ENCODE measurements at places on chromosomes 7 and 10. TPM values are rescaled to one million over a fixed set of nuclear protein-coding genes. Genes with fewer than 3 reads are reported as not detected.
A peak's percentile ranks its signal among the peaks of the same experiment; 100 is the strongest.

DNA sequence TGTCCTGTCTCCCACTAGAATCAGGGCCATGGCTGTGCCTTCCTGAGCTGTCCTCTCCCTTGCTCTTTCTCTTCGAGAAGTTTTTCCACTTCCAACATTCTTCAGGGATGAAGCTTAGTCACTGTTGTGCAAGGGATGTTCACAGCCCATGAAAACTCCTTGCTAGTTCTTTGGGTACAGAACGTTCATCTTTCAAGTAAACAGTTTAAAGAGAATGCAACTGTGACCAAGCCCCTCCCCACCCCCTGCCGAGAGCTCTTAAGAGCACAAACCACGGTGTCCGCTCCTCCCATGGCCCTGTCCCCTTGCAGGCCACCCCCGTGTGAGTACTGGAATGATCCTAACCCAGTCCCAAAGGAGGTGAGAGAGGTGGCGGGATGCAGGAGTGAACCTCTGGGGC is 161.1 kb upstream of the RHEB start:
- no peak for DNase-seq

DNA sequence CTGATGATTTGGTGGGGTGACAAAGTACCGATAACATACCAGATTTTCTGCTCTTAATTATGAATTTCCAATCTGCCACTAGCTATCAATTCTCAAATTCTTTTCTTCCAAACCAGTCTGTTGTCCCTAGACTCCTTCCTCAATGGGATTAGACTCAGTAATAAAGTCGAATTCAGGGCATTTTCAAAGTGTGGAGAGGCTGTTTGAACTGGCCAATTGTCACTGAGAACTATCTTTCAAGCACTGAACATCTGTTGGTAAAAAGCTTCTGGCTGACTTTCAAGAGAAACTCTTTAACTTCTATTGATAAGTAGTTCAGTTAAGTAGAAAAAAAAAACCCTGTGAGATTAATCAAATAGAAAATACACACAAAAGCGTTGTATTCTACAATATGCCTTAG is 108.9 kb downstream of the SAMD9 start:
- DNase-seq, result no peak

DNA sequence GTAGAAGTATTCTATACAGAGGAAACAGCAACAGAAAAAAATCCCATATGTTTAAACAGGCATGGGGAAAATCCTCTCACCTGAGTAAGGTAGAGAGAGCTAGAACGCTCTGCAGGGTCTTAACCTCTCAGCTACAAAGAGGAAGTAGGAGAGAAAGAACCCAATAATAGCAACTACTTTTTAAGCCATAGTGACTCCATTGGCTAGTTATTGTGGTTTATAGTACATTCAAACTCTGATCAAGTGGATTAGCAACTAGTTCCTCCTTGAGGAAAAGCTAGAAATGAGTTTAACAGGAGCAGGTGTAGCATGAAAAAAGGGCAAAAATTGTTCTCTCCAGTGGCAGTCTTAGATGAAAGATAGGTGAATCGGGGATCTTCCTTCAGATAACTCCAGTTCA is 89.7 kb downstream of the HGF start:
- no peak for DNase-seq

- DNase-seq, result peak; percentile 72
Observed at GRCh38 chr7:149090397-149091195, at the start of gene ZNF786. TSS of gene ZNF786 (minus strand) at chr7:149090718. CDS start at chr7:149090640, 78 bp downstream.

GRCh38 chr7:115133248-115133647 is 211.4 kb downstream of the MDFIC start:
- no peak for DNase-seq

DNA sequence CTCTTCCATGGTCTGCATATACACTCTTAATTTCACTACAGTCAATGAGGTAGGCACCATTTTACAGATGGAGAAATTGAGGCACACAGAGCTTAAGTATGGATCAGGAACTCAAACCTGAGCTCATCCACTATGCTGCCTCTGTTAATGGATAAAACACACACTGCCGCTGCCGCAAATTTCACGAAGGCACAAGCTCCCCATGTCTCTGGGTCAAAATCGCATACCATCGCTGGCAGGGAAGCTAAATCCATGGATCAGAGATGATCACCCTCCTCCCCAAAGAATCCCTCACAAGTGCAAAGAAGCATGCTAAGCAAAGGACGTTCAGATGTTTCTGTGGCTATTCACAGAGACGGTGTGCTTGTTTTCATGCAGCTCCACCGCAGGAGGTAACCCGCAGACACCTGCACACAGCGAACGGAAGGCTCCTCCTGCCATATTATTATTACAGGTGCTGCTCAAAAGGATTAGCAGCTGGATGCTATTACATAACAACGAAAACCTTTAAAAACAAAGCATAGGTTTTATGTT is 109.3 kb downstream of the UBE2H start:
- DNase-seq, result no peak

- no peak for DNase-seq
Observed at GRCh38 chr7:90727412-90727811, 131.3 kb downstream of the CDK14 start.

DNA sequence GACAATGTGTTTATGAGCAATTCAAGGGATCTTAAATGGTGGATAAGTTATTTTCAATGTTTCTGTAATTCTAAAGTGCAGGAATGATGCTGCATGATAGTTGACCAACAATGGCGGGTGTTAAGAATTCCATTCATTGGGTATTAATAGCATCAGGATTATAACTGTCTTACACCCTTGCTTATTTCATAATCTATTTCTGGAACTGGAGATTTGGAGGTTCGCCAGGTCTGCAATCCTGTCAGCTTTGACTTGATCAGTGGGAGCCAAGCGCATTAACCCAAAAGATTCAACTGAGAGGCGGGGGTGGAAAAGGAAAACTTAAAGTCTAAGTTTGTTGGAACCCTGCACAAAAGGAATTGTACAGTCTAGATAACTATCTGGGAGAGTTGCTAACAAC is 114.9 kb upstream of the ZEB1 start:
- peak; percentile 26 for DNase-seq

DNA sequence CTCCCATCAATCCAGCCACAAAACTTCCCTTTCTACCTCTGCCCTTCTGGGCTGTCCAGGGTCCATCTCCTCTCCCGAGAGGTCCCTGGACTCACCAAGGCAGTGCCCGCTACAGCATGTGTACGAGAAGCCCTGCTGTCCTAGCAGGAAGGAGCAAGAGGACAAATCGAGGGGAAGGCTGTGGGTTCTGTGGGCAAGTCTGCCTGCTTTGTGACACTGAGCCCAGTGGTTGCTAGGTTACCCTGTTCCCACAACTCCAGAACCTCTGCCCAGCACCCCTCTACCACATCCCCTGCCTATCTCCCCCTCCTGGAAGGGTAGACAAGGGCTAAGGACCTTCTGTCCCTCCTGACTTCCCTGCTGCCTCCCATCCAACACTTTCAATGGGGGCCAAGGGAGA is at the start of gene TBATA:
Gene TBATA, minus strand, starts transcription at position 188 of the 400 bp plus-strand sequence. CDS start 1,998 bp downstream, outside the sequence.
- DNase-seq, result no peak

DNA sequence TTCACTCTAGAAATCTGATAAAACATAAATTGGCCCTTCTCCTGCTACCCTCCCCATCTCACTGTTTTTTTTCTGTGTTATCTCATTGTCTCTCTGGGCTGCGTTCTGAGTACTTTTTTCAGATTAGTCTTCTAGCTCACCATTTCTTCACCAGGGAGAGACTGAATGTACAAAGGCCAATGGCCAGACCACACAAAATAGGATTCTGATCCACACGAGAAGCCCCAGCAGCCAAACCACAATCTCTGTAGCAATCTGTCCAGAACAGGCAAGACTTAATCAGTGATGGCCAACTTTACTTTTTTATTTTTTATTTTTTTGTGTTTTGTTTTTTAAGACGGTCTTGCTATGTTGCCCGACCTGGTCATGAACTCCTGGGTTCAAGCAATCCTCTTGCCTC is 55.9 kb upstream of the PAPSS2 start:
- no peak for DNase-seq

DNA sequence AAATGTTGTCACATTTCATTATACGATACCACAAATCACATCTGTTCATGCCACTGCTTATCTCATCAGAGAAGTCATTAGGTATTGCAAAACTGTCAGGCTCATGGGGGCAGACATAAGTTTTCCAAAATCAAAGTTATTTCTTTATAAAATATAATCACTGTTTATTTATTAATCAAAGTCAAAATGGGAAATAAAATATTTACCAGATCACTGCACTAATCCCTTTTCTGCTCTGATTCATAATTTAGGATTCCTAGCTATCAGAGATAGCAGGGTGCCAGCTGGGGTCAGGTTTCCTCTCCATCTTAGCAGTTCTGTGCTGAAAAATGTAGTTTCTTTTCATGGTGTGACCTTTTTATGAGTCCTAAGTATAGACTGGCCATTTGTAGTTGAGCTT is 117.7 kb upstream of the LANCL2 start:
- peak; percentile 57 for DNase-seq

- DNase-seq, result no peak
Observed at GRCh38 chr10:113084031-113084430, 134.0 kb downstream of the TCF7L2 start.

DNA sequence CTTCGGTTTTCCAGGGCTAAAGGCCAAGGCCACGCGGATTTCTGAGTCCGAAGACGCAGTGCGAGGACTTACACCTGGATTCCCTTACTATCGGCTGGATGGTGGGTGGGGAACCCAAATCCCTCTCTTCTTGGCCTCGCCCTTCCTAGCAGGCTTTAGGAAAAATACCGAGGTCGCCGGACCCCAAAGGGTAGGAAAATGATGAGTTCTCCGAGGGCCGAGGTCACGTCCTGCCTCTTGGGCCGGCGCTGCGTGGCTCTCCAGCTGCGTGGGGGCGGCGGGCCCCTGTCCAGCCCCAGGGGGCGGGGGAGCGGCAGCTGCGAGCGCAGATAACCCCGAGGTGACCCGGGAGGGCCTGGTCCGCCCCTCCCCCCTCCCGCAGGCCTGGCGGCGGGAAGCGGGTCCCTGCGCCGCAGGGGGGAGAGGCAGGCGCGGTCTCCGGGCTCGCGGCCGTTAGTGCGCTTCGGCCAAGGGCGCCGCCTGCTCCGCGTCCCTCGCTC is 805 bp upstream of the HMX3 start:
- DNase-seq, result no peak

GRCh38 chr7:29113384-29114102 is 32.8 kb downstream of the CPVL start:
- DNase-seq, result peak; percentile 42

- DNase-seq, result no peak
Observed at GRCh38 chr7:93562936-93563335, 11.6 kb downstream of the CALCR start.

- DNase-seq, result no peak
Observed at GRCh38 chr7:119482209-119482608, 790.8 kb upstream of the KCND2 start.

DNA sequence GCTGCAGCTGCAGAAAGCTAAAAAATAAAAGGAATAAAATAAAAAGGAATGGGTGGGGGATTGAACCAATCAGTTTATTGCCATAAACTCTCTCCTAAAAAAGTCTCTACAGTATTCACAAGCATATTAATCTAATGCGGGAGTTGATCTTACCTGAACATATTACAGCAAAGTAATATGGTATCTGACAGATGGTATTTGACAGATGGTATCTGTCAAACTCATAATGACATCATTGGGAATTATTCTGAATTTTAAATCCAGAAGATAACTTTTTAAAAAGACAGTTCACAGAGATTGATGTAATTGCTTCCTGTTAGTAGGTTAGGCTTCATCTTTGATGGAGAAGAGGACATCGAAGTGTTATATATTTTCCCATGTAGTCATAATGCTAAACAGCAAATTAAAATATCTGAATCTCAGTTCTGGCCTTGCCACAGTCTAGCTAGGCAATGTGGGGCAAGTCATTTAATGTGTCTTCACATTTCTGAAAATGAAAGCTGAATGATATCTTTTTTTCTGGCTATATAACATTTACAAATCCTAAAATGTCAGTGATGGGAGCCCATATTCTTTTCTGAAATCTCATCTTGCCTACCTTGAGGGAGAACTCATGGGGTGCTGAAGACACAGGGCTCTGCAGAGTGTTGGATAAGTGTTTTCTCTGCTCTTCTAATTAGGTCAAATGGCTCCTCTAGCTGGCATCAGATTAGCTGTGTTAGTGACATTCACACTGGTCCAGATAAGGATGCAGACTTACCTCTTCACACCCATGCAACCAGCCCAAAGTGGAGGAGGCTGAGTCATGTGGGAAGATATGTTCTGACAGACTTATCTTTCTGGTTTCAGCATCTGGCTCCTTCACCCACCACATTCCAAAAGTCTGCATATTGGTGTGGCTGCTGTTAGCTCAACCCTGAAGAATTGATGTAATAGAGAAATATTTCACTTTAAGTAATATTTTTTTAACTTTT is 2.1 kb upstream of the LIPM start:
- peak; percentile 92 for DNase-seq

- DNase-seq, result no peak
Observed at GRCh38 chr7:113320419-113320818, 202.1 kb upstream of the SMIM30 start.

DNA sequence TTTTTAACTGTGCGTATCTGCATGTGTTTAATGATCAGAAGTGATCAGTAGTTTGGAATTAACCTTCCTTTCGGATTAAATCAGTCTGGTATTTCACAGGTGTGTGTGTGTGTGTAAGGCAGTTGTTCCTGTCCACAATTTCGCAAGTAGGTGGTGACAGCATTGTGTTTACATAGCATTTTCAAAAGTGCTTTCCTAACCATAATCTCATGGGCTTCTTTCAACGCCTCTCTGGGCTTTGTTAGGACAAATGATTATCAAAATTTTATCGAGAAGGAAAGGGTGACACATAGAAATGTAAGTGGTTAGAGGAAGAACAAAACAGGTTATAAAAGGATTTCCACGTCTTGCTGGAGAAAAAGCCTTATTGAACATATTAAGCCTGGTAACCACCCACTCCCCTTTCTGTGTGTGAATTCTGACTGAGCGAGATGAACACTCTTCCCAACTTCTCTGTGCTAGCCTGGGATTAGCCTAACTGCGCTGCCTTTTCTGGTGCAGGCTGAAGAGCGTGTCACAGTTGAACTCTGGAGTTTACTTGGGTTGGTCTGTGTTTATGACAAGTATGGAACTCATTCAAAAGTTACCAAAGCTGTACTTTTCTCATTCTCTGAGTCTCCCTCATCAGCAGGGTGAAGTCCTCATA is 292.3 kb upstream of the PITRM1 start:
- DNase-seq, result no peak

GRCh38 chr7:27251652-27252590 is 9.3 kb downstream of the EVX1 start:
- no peak for DNase-seq

DNA sequence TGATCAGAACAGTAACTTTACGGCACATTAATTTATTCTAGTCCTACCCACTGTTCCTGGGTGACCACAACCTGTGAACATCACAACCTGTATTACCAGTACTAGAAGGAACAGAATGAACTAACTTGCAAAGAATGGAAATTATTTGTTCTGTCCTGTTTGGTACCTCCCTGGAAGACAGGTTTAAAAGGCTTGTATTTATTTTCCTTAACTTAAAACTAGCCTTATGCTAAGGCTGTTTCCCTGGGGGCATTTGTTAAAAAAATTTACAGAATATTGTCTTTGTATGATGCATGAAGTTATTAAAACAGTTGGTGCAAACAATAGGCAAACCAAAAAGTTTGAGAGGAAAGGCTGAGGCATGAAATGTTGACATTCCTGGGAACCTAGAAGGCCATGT is 132.7 kb downstream of the DNAJC1 start:
- no peak for DNase-seq

- DNase-seq, result no peak
Observed at GRCh38 chr7:98795741-98796493, 73.9 kb downstream of the TMEM130 start.

Gene IFIT1
- 335 TPM for total RNA-seq

Gene PNLIPRP2
- total RNA-seq, result not detected

Gene DRGX
- not detected for total RNA-seq

Gene CD36
- total RNA-seq, result 2.6 TPM

Gene NMT2
- 20.9 TPM for total RNA-seq

Gene APBB1IP
- not detected for total RNA-seq

Gene ANXA8L1
- total RNA-seq, result 0.59 TPM

Gene MUC3A
- total RNA-seq, result 0.61 TPM

Gene SLC18A3
- 4.6 TPM for total RNA-seq
